Eye (tissue), 1 donor: ENCODE measurements at places on chromosomes 1 and 21.

- DNase-seq: peak; percentile 21
Observed at GRCh38 chr21:31075848-31076247, 37.6 kb upstream of the KRTAP19-8 start.

DNA sequence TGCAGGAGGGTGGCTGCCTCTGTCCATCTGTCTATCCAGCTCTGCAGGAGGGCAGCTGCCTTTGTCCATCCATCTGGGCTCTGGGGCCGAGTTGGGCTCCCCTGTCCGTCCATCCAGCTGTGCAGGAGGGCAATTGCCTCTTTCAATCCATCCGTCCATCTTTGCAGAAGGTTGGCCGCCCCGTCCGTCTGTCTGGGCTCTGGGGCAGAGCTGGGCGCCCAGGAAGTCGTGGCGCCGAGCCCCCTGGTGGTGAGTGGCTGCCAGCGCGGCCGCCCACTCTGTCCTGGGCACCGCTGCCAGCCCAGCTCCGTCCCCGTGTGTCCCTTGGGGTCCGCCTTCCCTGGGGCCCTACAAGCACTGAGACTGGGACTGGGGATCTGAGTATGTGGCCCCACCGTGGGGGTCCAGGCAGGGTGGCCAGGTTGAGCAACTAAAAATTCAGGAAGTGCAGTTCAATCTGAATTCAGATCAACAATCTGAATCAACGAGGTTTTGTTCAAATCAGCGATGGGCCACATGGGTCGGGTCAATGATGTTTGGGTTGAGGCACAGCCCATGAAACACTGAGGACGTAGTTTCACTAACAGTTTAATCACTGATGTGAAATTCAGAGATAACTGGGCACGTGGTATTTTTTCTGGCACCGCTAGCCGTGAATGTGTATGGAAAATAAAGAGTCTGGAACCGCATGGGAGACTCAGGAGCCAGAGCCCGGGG, 99.1 kb upstream of the ACTRT2 start:
- DNase-seq: no peak

GRCh38 chr1:197922070-197922390, 4.9 kb downstream of the LHX9 start:
- DNase-seq: peak; percentile 45

GRCh38 chr1:235503403-235504121, 690 bp downstream of the B3GALNT2 start:
- DNase-seq: peak; percentile 86

- DNase-seq: peak; percentile 74
Observed at GRCh38 chr1:245591346-245592188, 436.8 kb downstream of the KIF26B start.

DNA sequence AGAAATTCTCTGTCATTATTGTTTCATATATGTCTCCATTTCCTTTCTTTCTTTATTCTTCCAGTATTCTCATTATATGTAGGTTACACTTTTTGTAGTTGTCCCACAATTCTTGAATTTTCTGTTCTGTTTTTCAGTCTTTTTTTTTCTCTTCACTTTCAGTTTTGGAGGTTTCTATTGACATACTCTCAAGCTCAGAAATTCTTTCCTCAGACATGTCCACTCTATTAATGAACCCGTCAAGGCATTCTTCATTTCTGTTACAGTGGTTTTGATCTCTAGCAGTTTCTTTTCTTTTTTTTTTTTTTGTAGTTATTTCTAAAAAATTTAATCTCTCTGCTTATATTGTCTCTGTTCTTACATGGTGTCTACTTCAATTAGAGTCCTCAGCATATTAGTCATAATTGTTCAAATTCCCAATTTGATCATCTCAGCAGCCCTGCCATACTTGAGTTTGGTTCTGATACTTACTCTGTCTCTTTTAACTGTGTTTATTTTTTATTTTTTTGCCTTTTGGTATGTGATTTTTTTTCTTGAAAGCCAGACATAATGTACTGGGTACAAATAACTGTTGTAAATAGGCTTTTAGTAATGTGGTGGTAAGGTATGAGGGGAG, 49.5 kb upstream of the KCNK2 start:
- DNase-seq: no peak

GRCh38 chr21:42855937-42856335, 23.4 kb downstream of the WDR4 start:
- no peak for DNase-seq

DNA sequence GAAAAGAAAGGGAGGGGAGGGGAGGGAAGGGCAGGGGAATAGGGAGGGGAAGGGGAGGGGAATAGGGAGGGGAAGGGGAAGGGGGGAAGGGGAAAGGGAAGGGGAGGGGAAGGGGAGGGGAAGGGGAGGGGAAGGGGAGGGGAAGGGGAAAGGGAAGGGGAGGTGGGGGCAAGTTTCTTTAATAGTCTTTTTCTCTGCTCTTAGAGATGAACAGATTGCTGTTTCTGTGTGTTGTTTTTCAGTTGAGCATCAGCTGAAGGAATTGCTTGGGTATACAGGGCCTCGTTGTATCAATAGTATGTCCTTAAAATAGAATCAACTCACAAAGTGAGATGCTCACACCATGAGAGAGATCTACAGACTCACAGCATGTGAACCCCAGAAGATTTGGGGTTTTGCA, 44.8 kb upstream of the SOD1 start:
- no peak for DNase-seq

- peak; percentile 55 for DNase-seq
Observed at GRCh38 chr1:164563721-164564360, 4.9 kb downstream of the PBX1 start.

GRCh38 chr1:65256860-65257708, 52.3 kb upstream of the DNAJC6 start:
- DNase-seq: no peak

- DNase-seq: no peak
Observed at GRCh38 chr1:58983633-58984245, 199.9 kb upstream of the JUN start.

- peak; percentile 9 for DNase-seq
Observed at GRCh38 chr1:214076708-214077065, 88.9 kb downstream of the PROX1 start.

DNA sequence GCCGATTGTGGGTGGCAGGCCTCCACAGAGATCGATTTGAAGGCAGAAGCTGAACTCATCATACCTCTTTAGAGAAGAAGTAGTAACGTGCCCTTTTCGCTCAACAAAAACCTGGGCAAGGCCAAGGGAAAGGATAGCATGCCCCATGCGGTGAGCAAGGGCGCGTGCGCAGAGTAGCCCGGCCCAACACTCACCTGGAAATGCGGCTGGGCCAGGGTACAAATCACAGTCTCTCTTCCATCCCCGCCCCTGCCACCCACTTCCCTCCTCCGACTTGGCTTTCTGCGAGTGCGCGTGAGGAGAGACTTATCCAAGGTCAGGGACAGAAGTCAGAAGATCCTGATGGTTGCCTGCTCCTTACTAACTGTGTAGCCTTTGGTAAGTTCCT, 160.7 kb upstream of the C1orf21 start:
- no peak for DNase-seq
